ENCODE measurements at places on chromosomes 7 and 10.
A peak's percentile ranks its signal among the peaks of the same experiment; 100 is the strongest.

DNA sequence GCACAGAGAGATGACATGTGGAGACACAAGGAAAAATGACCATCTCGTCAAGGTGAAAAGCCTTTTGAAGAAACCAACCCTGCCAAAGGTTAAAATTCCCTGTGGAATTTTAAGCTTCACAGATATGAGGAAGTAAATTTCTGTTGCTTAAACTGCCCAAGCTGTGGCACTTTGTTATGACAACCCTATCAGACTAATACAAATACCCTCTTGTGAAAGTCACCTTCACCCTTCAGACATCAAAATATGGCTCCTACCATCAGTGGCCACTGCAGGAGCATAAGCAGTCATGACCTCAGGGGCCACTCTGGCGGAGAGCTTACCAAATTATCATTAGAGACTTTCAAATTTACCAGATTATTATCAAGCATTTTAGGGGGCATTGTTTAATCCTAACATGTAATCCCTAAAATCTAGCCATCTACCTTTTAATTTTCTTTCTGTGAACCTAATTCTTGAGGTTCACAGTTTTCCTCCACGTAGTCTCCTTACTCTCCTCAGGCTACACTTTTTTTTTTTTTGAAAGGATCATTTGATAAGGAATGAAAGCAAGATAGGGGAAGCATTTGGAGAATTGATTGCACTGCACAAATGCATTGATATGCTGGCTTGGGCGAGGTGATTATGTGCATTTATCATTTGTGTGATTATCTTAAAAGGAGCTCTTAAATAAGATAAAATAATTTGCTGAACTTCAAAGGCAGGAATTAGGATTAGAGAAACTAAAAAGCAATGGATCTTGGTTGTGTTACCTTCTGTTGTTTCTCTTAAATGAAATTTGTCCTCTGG lies 90.3 kb downstream of the TMEM168 start:
- DNase-seq: no peak

DNA sequence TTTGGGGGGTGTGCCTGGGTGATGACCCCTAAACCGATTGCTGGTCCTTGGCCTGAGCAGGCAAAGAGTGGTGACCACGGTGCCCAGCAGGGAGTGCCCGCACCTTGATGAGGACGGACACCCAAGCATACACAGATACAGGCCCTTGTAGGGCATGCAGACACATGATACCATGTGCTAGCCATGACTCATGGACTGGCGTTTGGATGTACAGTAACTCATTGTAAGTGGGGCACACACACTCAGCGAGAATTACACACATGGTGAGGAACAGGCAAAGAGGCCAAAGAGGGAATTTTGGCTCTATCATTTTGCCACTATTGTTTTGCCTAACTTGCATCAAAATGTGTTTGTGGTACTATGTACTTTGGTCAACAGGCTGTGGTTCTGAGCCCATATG lies 24.1 kb downstream of the KAZALD1 start:
- DNase-seq: no peak

GRCh38 chr10:17216217-17216900 lies 11.7 kb upstream of the VIM start:
- peak; percentile 43 for DNase-seq

GRCh38 chr7:24942226-24942625 lies 37.8 kb downstream of the OSBPL3 start:
- DNase-seq: no peak

DNA sequence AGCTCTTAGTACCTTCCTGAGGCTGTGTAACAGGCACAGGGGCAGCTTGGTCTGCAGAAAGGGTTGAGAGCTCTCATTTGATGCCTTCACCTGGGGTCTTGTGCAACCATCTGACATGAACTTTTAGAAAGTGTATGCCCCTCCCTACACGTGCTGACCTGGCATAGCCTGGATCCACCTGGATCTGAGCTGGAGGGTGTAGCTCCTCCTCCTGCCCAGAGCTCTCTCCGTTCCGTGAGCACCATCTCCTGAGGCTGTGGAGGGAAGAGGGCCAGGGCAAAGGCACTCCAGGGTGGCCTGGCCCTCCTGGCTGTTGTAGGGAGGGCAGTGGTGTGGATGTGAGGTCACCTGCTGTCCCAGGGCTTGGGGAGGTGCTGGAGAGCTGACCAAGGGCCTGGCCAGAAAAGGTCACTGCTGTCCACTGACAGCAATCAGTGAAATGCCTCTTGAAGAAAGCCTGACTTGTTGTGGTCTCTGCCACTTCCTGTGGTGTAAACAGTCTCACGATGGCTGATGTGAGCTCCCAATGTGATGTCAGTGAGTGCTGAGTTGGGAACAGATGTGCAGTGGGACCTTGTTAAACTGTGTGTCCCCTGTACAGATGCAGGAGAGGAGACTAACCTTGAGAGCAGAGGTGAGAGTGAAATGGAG lies 23.0 kb downstream of the AMZ1 start:
- peak; percentile 54 for DNase-seq

DNA sequence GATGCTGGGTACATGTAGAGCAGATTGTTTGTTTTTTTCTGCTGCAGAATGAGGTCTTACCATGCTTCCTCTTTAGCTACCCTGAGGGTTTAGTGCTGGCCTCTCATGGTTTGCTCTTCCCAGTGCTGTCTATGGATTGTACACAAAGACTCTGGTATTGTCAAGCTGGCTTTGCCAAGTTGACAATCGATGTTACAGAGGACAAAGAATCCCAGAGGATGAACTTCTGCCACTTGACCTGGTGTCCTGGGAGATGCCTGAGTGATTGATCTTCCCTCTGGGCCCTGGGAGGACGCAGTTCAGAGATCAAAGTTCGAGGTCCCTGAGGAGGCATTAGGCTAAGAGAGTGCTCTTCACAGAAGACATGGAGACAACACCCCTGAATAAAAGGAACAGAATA lies 865.4 kb downstream of the CCSER2 start:
- DNase-seq: no peak

- DNase-seq: no peak
These were observed 3.0 kb downstream of the ITPRID1 start for GRCh38 chr7:31516680-31517502.

GRCh38 chr7:137390076-137390475 lies 46.5 kb upstream of the PTN start:
- no peak for DNase-seq

- no peak for DNase-seq
These were observed 15.5 kb upstream of the KIF20B start for GRCh38 chr10:89685936-89686335.

DNA sequence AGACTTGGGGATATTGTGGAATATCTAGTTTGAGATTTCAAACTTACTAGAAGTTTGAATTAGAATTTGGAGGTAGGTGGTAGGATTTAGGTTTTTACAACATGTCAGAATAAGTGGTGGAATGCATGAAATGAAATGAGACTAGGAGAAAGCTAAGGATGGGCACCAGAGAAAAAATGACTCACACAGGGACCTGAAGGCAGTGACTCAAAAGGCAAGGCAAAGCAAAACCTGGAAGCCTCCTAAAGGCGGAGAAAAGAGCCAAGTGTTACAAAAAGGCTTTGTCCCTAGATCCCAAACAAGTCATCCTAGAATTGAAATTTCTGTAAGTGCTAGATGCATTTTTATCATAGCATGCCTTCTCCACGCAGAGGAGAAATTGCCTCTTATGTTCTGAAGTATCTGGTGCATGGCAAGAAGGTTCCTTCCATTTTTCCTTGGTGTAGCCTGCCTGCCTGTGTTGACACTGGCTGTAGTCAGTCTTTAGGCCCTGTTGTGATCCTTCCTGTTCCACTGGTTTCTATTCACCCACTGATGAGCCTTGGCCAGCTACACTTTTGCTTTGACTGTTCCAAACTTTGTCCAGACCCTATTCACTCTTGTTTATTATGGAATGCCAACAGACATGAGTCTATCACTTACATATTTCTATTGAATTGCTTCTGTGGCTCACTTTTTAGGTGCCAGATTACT lies 109.3 kb downstream of the ETV1 start:
- no peak for DNase-seq

- DNase-seq: no peak
These were observed 259.8 kb upstream of the AOAH start for GRCh38 chr7:36984041-36984521.

GRCh38 chr7:357531-358209 lies 67.7 kb downstream of the FOXL3 start:
- no peak for DNase-seq

DNA sequence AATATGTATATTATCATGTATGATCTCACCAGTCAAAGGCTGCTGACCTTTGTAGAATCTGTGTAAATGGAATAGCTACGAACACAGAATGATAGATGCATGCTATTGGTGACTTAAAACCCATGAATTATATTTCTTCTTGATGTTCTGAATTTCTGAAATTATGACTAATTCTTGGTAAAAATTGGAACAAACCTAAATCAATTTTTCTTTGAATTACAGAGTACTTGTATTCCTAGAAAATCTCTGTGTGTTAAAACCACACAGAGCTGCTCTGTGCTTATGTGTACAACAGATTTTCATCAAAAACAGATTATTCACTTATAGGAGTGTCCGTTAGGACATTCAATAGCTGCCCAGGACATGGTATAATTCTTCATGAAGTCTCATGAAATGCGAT lies 108.3 kb upstream of the MDFIC start:
- DNase-seq: no peak

- DNase-seq: no peak
These were observed 1349.3 kb upstream of the CELF2 start for GRCh38 chr10:9668411-9668810.

DNA sequence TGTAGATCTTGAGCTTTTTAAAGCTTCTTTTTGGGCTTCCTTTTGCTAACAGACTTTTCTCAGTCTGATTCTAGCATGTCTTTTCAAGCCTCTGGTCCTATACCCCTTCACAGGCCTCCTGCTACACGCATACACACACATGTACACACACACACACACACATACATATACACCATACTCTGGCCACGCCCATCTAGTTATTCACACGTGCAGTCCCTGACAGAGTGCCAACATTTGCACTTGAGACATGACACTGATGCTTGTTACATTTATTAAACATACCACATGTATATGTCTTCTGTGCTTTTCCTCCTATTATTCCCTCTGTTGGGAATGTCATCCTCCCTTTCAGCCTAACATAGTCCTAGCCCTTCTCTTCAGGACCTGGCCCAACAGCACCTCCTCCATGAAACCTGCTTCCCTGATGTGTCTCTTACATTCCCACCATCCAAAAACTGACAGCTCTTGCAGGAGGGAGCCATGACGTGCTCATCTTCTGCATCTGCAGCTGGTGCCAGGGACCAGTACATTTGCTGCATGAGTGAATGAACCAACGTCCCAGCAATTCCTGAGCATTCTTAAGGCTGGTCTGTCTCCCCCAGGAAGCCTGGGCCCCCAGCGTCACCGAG lies 222.1 kb downstream of the ARHGAP12 start:
- DNase-seq: no peak

- DNase-seq: no peak
These were observed 28.7 kb downstream of the GHRHR start for GRCh38 chr7:30992414-30992813.
